Activated CD4-positive, alpha-beta T cell treated with anti-CD3 and anti-CD28 coated beads for 1 hour (primary cell): ENCODE measurements at places on chromosomes 5 and 9.
A peak's percentile ranks its signal among the peaks of the same experiment; 100 is the strongest.

GRCh38 chr5:129496421-129496820 is 36.3 kb downstream of the ADAMTS19 start:
- no peak for DNase-seq

DNA sequence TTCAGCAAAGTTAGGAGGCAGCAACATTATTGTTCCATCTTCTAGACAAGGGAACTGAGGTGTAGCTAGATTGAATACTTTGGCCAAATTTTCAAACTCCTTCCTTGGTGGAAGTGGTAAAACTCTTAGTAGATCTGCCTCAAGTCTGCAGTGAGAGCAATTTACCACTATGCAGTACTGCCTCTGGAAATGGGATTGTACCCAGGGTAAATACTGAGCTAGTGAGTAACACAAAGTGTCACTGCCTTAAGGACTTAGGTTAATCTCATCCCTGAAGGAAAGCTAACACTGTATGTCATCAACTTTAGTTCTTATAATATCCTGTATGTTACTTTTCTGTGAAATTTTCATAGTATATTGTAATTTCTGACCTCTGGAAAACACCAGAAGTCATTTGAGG is 13.9 kb downstream of the CDH10 start:
- DNase-seq = no peak

DNA sequence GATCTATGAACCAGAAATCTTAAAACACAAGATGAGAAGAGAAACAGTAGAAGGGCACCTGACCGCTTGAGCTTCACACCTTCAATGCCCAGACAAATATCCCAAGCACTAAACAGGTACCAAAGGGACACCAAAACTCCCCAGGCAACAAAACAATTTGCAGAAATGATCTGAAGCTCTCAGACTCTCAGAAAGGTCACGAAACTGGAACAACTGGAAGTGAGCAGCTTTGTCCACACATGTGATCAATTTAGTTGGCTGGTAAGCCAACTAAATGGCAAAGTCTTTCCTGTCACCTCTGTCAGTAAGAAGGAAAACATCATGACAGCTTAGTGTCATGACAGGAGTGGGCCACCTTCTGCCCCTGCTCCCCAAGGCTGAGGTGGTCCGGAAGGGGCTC is 4.1 kb downstream of the IPPK start:
- DNase-seq = no peak

DNA sequence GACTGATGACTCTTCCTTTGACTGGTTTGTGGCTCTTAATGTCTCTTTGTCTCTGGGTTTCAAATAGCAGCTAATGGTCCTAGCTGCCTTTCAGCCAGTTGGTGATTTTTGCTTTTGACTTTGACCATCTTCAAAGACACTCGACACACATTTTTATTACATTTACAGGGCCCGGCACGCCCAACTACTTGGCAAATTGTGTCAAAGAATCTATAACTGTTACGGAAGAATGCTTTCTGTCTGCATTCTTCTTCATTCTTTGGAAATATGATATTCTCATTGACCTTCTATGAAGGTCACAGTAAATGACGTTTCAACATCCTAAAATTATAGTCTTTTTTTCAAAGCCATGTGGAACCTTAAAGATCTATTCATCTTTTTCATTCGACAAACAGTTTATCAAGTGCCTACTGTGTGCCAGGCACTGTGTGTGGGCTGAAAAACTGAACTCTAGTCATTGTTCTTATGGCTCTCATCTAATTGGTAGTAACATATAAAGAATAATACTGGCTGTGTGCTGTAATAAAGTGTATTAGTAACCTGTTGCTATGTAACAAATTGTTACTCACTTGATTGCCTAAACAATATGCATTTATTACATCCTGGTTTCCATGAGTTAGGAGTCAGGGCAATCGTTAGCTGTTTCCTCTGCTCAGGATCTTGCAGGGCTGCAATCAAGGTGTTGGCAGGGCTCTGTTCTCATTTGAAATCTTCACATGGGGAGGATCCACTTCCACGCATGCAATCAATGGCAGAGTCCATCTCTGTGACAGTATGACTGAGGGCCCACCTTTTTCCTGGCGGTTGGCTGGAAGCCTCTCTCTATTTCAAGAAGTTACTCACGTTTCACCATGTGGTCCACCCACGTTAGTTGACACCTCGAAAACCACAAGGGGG is 7.0 kb upstream of the WHRN start:
- no peak for DNase-seq

GRCh38 chr5:140327589-140327988 is 18.8 kb downstream of the HBEGF start:
- no peak for DNase-seq

GRCh38 chr5:134749415-134749814 is 9.2 kb upstream of the DDX46 start:
- DNase-seq = no peak

DNA sequence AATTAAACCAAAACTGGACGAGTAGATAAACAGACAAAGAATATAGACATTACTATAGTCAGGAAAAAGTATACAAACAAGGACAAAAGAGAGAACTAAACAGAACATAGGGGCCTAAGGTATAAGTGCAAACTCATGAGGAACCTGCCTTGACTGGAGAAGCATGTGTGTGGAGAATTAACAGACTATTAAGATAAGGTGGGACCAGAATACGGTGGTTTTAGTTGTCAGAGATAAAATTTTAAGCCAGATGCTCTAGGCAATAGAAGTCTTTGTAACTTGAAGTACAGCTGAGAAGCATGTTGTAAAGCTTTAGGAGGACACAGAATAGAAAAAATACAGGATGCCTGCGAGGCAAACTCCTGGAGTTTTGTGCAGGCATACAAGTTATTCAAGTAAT is 707.1 kb downstream of the PTPRD start:
- no peak for DNase-seq

GRCh38 chr9:106758911-106759310 is 104.1 kb upstream of the ZNF462 start:
- no peak for DNase-seq

- no peak for DNase-seq
Measured at GRCh38 chr5:145360936-145361335, 474.2 kb downstream of the PRELID2 start.

GRCh38 chr9:108434502-108434901 is 421.3 kb downstream of the ACTL7B start:
- no peak for DNase-seq

GRCh38 chr9:83322438-83322837 is 215.8 kb downstream of the FRMD3 start:
- DNase-seq = no peak

DNA sequence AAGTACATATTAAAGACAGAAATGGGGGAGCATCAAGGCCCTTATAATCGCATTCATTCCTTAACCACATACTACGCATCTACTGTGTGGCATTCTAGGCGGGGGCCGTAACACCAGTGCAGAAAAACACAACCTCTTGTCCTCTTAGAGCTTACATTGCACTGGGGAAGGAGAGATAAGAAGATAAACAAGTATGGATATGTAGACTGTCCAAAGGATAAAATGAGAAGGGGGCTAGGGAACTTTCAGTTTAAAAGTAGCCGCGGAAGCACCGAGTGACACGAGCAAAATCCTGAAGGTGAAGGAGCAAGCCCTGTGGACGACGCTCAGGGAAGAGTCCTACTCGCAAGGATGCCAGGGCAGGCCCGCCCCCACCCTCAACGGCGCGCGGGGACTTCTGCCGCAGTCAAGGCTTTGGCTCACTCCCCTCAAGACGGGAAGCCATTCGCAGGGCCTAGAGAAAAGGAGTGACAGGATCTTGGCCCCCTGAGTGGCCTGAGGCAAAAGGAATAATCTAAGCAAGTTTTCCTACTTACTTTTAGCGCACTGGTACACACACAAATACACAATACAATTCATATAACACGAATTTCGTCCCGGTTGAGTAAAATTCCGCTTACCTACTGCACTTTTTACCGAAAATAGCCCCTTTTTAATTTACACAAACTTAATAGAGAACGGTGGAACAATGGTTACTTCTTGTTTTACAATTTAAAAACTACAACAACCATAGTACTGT is 1.3 kb upstream of the NIPBL start:
- DNase-seq = peak; percentile 29

GRCh38 chr9:126534431-126535186 is 79.1 kb upstream of the LMX1B start:
- DNase-seq = no peak

DNA sequence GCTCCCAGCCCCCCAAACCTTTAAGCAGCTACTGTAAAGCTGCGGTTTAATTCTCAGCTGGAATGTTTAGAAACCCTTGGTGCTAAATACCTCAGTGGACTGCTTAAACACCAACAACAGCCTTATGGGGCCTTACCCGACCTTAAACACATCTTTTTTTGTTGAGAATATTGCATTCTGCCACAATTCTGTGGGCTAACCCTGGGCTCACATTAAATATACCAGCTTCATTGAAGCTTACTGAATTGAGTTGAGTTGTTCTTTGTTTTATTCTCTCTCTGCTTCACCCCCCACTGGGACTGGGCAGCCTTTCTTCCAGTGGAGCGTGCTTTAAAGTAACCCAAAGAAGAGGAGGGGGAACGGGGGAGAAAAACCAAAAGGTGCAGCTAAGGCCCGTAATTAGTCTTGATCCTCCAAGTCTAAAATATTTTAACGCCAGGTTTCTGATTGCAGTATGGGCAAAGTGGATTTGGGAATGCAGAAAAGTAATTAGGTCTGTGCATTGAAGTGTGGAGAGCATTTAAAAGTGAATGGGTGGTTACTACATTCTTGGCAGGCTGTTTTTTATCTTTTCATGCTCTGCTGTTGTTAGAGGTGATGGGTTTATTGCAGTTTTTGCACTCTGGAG is 281.2 kb downstream of the NR2F1-AS1 start:
- no peak for DNase-seq

DNA sequence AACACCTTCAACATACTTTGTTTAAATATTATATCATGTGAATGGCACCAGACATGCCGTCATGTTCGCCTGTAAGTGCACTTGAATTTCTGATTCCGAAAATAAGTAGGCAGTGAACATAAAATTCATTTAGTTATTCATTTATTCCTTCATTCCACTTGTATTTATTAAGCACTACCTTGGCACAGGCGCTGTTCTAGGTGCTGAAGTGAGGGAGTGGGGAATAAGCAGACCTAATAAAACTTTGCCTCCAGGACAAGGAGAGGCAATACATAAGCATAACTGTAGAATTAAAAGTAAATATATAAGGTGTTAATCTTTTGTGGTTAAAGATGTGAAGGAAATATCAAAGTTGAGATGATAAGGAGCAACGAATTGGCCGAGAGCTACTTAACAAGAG is 297.4 kb downstream of the TENT4A start:
- DNase-seq = no peak

- no peak for DNase-seq
Measured at GRCh38 chr5:90226433-90227099, 183.0 kb downstream of the CETN3 start.

- no peak for DNase-seq
Measured at GRCh38 chr5:59158637-59159391, 575.9 kb downstream of the RAB3C start.

DNA sequence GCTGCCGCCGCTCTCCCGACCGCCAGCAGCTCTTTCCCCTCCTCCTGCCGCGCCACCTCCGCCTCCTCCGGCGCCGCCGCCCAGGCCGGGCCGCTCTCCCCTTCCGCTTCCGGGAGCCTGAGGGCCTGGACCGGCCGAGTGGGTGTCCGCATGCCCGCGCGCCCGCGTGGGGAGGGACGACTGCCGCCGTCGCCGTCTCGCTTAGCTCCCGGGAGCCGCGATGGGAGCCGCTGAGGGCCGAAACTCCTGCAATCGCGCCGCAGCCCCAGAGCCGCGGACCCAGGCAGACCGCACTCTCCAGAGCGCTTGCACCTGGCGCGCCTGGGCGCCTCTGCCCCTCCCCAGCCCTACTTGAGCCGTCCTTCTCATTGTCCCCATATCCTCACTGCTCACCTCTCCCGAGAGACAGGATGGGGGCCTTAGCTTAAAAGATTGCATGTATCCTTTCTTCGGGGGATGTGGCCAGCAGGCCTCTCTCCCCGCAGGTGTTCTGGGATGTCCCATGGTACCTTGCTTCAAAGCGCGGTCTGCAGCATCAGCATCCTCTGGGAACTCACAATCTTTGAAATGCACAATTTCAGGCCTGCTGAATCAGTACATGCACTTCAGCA is at the start of gene ZDHHC21:
Gene ZDHHC21, minus strand, starts transcription at position 182 of the 611 bp plus-strand sequence. CDS start 19,092 bp downstream, outside the sequence.
- DNase-seq = no peak

GRCh38 chr5:35947085-35947484 is 8.7 kb upstream of the CAPSL start:
- DNase-seq = no peak

GRCh38 chr5:61600945-61601511 is 269.0 kb downstream of the ZSWIM6 start:
- DNase-seq = no peak

GRCh38 chr9:96478829-96479371 is 28.9 kb downstream of the HABP4 start:
- DNase-seq = no peak

DNA sequence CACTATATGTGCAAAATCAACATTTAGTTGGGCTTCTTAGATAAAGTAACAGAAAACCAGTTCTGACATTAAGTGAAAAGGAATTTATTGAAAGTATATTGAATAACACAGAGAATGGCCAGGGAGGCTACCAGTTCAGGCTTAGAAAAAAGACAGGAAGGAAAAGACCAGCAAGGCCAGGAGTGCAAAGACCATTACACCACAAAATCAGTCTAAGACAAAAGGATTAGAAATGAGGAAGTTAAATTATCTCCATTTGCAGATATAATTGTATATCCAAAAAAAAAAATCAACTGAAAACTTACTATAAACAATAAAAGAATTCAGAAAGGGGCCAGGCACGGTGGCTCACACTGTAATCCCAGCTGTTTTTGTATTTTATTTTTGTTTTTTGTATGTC is 4.8 kb upstream of the TEX10 start:
- DNase-seq = no peak

DNA sequence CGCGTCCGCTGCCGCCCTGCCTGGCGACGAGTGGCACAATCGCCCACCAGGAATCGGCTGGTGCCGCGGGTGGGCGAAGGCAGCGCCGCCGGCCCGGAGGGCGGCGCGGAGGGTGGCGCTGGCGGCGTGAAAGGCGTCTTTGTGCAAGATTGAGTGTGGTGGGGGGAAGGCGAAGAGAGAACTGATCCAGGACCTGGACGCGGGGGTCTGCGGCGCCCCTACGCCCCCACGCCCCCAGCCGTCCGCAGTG is 4.6 kb upstream of the RGMB start:
- DNase-seq = no peak

DNA sequence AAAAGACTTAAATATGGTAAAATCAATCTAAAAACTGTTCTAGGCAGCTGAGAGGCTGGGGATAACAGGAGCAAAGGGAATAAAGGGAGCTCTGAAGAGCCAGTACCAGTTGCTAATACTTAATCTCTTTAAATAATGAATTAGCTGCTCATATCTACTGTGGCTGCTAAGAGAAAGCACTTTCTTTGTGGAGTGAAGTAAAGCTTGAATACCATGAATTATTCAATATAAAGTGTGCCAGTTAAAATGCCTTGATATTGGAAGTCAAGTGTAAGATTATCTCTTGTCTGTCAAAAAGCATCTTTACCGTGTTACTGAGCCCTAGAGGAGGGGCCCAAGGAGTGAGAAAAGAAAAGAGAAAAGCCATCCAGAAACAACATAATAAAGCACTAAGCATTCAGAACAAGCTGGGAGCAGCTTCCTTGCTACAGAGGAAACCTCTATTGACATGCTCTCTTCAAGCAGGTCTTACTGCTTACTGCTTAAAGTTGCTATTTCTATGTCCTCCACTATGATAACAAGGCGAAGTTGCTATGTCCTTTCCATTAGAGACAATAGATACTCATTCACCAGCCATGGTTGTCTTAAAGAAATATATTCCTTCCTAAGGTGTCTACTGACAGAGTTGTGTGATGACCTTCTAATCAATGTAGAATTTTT is 297.4 kb downstream of the CETN3 start:
- no peak for DNase-seq

GRCh38 chr5:57346328-57346727 is 136.3 kb downstream of the ACTBL2 start:
- DNase-seq = no peak
